ENCODE measurements at places on chromosomes 1 and 21.

GRCh38 chr1:218454700-218455282, 109.7 kb downstream of the TGFB2 start:
- H3K27me3 ChIP-seq, result no peaks in the 10 kb centered on the region
- H3K4me3 ChIP-seq, result no peak overlapping the region
- no peaks in the 10 kb centered on the region for H3K36me3 ChIP-seq
- DNase-seq, result no peak
- no peak overlapping the region for H3K27ac ChIP-seq

- H3K27ac ChIP-seq, result no peak overlapping the region
- no peaks in the 10 kb centered on the region for H3K36me3 ChIP-seq
- no peaks in the 10 kb centered on the region for H3K27me3 ChIP-seq
- no peak for DNase-seq
- no peak overlapping the region for H3K4me3 ChIP-seq
These were observed 8.4 kb upstream of the PDZK1IP1 start for GRCh38 chr1:47198214-47198613.

GRCh38 chr1:227391879-227392278, 73.6 kb upstream of the CDC42BPA start:
- no peaks in the 10 kb centered on the region for H3K27me3 ChIP-seq
- no peaks in the 10 kb centered on the region for H3K36me3 ChIP-seq
- H3K4me3 ChIP-seq, result no peak overlapping the region
- DNase-seq, result no peak
- H3K27ac ChIP-seq, result no peak overlapping the region

DNA sequence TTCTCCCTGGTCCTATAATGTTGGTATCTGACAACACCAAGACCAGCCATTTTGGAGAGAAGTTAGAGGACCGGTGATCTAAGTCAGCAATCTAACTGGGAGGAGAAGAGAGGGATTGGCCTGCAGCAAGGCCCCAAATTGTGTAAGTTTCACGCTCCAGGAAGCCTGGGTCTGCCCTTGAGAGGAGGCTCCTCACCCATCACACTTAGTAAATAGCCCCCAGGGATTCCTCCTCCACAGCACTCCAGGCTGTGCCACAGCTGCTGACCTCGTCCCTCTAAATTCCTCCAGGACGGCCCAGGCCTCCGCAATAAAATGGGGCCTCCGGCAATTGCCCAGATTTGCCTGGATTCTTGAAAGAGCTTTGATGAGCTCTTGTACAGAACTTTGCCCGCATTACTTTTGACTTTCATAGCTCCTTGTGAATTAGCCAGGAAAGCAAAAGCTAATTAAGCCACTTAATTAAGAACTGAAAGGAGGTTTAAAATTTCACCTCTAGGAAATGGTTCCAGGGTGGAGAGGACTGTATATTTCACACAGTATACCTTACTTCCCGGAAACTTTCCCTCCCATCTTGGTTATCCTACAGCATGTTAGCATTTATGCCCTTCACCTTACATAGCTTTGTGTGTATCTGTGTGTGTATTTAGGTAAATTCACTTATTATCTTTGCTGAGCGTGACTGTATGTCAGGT, 90.5 kb downstream of the LAMC2 start:
- peaks cover 17% of the 10 kb centered on the region for H3K4me1 ChIP-seq
- no peaks in the 10 kb centered on the region for H3K36me3 ChIP-seq
- H3K27ac ChIP-seq, result no peak overlapping the region
- H3K4me3 ChIP-seq, result no peak overlapping the region
